ENCODE measurements at places on chromosomes 12 and 14.

- DNase-seq: no peak
These were observed 1954.6 kb upstream of the FLRT2 start for GRCh38 chr14:83575301-83575700.

DNA sequence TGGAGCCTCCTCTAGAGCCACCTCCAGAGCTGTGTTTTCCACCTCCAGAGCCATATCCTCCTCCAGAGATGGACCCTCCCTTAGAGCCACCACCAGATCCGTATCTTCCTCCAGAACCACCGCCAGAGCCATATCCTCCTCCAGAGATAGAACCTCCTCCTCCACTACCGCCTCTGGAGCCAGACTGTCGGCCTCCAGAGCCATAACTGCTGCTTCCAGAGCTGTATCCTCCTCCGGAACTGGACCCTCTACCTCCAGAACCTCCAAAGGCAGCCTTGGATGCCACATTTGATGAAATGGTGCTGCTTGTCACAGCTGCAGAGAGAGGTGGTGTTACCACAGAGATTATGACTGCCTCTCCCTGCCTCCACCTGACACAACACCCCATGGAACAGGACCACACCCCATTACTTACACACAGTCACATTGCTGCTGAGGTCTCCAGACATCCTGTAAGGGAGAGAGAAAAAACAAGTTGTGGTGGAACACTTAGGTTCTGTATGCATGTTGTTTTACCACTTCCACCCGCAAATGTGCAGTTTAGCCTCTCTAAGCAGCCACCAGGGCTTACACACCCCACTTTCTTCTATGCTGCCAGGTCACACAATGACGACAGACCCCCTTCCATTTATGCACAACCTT, 6.8 kb downstream of the KRT2 start:
- no peak for DNase-seq

GRCh38 chr14:68337279-68337678, 455.6 kb downstream of the ZFP36L1 start:
- no peak for DNase-seq

- DNase-seq: no peak
These were observed 22.9 kb upstream of the CTDSP2 start for GRCh38 chr12:57869298-57869926.

GRCh38 chr12:16384732-16385131, 37.3 kb downstream of the MGST1 start:
- DNase-seq: no peak

DNA sequence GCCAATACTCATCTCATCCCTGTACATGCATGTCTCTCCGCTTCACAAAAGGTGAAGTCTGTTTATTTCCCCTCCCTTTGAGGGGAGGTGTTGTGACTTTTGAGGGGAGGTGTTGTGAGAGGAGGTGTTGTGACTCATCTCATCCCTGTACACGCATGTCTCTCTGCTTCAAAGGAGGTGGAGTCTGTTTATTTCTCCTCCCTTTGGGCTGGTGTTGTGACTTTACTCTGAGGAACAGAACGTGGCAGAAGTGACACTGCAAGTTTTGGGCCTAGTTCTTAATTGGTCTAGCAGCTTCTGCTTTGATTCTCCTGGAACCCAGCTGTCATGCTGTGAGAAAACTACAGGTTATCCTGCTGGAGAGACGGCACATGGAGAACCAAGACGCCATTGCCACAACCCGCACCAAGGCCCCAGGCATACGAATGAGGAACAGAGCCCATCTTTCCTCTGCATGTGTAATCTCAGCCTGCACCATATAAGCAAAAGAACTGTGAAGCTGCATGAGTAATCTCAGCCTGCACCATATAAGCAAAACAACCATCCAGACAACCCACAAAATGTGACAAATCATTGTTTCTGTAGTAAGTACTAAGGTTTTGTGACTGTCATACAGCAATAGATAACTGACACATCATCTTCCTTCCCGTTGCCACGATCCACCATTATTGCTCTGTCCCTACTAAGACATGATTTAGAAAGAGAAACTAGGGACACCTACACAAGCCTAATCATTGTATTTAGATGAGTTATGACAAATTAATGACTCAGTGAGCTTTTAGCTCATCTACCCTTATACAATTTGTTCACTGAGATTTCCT, 30.0 kb downstream of the GALNT4 start:
- no peak for DNase-seq

DNA sequence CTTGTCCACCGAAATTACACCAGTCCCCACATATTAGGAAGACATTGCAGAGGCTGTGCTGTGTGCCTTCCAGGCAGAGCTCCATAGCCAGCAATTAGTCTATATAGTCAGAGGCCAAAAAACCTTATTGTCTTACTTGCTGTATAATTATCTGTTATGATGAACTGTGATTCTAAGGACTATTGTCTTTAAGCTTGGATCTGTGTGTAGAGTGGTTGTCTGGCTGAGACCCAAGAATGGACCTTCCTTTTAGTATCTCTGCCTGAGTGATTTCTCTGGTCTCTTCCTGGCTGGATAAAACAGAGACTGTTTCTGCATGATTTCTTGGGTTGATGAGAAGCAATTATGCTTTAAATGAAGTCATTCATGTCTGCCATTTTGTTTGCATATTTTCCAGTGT, 465.3 kb downstream of the PRKD1 start:
- DNase-seq: no peak

DNA sequence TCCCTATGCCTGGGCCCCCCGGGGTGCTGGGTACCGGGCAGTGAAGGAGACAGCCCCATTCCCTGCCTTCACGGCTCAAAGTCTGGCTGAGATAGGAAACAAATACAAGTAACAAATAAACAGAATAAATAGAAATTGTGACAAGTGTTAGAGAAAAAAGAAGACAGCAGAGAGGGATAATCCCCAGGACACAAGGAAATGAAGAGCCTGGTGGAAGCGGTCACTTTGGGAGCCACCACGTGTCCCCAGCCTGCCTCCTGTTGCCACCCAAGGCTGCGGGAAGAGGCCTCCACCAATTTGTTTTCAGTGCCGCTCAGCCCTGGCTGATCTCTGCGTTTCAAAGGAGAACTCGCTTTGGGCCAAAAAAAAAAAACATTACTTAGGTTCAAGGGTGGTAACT, 31.2 kb downstream of the RBM19 start:
- DNase-seq: no peak

GRCh38 chr12:5003025-5003666, 40.5 kb upstream of the KCNA5 start:
- peak; percentile 36 for DNase-seq

DNA sequence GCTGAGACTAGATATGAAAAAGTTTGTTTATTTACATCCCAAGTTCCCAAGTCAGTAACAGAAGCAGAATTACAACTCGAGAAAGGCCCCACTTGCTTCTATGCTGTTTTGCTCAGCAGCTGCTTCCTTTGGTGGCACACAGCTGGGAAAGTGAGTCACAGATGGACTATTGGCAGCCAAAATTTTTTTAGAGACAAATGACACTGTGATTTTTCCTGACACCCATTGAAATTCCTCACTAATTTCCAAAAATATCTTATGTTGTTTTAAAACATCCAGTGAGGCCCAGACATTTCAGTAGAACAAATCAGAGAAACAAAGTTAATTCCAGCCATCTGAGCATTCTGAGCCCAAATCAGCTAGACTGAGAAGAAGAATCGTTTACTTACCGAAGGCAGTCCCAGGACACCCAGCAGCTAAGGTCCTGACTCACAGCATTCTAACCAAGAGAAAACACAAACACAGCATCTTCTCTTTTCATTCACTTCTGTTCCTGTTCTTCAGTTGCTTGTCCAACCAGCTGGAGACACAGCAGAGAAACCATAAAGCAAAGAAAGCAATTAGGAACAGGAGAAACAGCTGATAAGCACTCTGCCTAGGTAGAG, 188.3 kb downstream of the DAD1 start:
- peak; percentile 85 for DNase-seq

- DNase-seq: no peak
These were observed 104.3 kb downstream of the RBM19 start for GRCh38 chr12:113861708-113862312.

DNA sequence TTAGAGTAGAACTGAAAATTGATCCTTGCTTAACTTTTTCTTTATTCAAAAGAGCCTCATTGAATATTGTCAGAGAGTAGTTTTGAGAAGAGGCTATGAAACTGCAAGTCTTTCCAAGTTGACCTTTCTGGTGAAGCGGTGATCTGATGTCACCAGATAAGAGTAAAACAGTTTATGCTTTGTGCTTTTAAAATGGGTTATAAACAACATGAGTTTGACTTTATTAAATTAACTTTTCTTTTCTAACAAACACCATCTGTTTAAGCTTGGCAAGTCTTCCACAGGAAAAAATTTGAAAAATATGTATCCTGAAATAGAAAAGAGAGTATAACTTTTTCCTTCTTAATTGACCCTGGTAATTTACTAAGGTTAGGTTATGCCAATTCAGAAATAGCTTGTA, 408.7 kb upstream of the NOVA1 start:
- DNase-seq: no peak

DNA sequence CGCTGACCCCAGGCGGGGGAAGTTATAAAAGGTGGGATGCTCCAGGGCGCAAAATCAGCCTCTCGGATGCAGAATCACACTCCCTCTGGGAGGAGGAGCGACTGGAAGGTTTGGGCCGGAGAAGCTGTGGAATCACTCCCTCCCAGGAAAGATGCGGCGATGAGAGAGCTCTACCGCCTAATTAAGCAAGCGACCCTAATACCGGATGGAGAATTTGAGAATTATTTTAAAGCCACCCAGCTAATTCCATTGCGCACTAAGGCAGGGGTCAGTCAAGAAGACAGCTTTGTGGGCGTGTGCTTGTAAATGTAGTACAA, 1.9 kb downstream of the COL2A1 start:
- DNase-seq: no peak

DNA sequence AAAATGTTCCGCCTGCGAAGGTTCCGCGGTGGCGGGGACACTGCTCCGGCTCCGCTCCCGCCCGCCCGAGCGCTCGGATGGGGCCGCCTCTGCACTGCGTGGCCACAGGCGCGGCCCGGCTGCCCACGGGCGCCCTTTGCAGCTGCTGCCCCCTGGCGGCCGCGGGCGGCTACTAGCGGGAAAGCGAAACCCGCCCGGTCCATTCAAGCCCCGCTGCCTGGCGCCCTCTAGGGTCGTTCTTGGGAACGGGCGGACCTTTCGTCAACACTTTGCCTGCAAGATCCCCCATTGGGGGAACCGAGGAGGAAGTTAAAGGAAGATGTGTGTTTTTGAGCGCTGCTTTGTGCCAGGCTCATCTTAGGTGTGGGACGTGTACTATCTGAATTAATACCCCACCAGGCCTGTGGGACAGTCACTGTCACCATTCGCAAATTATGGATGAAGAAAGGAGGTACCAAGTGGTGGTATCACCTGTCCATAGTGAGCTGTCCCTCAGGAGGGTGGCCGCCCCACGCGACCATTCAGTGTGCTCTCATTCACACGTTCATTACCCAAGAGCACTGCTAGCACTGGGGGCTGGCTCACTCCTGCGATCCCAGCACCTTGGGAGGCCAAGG, 19.4 kb downstream of the GPR132 start:
- DNase-seq: no peak

DNA sequence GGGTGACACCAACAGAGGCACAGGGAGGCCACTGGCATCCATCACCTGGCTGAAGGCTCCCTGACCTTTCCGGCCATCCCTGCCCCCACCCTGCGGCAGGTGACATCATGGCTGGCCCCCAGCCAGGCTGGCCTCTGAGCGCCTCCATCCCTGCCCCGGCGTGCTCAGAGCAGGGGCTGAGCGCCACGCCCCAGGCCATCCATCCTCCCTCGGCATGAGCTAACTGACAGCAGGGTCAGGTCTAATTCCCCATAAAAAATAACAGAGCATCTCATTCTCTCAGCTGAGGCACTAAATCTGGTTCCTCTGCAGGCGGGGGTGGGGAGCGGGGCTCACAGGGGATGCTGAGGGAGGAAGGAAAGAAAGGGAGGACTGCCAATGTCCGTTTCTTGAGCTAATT, 50.7 kb downstream of the PRIMA1 start:
- DNase-seq: no peak

DNA sequence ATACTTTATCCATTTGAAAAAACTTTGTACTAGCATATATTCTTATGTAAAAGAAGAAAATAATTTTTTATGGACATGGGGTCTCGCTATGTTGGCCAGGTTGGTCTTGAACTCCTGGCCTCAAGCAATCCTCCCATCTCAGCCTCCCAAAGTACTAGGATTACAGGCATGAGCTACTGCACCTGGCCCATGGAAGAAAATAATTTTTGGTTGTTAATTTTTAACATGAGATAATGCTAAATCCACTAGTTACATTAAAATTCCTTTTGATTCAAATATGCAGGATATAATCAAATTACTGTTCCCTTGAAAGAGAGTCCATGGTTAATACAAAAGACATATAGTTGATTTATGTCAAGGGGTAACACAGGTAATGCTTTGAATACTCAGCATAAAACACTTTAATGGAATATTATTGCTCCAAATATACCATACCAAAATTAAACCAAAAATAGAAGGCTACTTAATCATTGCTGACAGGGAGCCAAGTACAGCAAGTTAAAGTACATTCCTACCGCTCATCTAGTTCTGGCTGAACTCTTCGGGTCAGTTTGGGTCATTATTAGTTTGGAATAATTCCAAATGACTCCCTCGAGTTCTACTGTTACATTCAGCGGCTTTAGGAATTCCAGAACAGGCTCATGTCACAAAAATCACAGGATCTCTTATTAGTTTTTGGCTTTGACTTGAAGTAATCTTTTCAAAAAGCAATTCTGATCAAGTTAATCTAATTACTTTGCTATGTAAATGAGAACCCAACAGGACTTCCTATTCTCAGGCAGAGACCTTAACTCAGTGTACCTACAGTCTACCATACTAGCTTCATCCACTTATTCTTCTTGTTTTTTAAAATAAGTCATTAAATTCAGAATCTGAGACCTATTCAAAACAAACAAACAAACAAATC, 6.1 kb downstream of the SOS2 start:
- peak; percentile 61 for DNase-seq

- no peak for DNase-seq
These were observed 499 bp upstream of the PRKAG1 start for GRCh38 chr12:49019120-49019430.

- DNase-seq: no peak
These were observed 5.1 kb upstream of the SMOC1 start for GRCh38 chr14:69873877-69874780.

GRCh38 chr12:685388-685787, 22.1 kb upstream of the NINJ2 start:
- DNase-seq: peak; percentile 86

GRCh38 chr14:77006132-77006531, 22.4 kb downstream of the IRF2BPL start:
- no peak for DNase-seq

- no peak for DNase-seq
These were observed 37.8 kb upstream of the NAA30 start for GRCh38 chr14:57352396-57353170.
